Putamen (tissue), 1 donor: ENCODE measurements at places on chromosomes 7 and 10.
A peak's percentile ranks its signal among the peaks of the same experiment; 100 is the strongest.

- no peak for DNase-seq
Measured at GRCh38 chr10:133616371-133617130, 10.0 kb downstream of the FRG2B start.

DNA sequence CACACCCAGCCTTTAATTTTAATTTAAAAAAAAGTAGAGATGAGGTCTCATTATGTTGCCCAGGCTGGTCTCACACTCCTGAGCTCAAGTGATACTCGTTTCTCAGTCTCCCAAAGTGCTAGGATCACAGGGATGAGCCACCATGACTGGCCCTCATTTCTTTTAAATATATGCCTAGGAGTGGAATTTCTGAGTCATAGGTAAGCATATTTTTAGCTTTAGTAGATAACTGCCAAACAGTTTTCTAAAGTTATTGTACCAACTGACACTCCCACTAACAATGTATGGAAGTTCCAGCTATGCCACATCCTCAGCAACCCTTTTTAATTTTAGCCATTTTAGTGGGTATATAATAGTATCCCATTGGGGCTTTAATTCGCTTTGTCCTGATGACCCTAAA, 13.8 kb upstream of the PPIF start:
- no peak for DNase-seq

- DNase-seq = no peak
Measured at GRCh38 chr7:142477079-142477651, 219.3 kb upstream of the PRSS58 start.

- no peak for DNase-seq
Measured at GRCh38 chr10:4442296-4442695, 383.7 kb upstream of the AKR1E2 start.

DNA sequence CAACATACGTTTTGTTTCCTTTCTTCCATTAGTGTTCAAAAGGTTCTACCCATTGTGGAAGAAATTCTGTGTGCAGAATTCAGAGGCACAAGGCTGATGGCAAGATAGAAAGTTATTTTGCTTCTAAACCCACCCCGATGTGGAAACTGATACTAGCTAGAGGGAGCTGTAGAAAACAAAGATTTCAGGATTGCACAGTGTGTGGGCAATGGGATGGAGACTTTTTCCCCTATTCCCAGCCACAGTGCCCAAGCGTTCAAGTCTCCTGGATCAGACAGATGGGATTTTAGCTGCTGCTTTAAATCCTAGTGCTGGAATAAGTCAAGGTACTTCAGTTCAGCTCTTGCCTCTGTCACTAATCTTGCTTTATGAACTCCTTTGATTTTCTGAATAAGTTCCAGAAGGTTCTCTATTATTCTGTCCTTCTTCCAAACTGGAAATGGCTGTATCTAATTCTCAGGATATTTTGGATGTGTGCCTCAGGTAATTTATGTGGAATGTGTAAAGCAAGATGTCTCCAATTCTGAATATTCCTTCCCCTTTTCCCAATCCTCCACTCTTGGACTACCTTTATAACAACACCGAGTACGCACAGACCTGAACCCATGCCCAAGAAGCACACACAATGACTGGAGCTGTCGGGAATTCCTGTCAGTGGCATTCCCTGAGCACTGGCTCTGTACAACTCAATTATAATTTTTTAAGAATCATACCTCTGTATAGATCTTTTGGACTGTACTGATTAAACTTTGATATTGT, 473.0 kb downstream of the PLXDC2 start:
- no peak for DNase-seq

DNA sequence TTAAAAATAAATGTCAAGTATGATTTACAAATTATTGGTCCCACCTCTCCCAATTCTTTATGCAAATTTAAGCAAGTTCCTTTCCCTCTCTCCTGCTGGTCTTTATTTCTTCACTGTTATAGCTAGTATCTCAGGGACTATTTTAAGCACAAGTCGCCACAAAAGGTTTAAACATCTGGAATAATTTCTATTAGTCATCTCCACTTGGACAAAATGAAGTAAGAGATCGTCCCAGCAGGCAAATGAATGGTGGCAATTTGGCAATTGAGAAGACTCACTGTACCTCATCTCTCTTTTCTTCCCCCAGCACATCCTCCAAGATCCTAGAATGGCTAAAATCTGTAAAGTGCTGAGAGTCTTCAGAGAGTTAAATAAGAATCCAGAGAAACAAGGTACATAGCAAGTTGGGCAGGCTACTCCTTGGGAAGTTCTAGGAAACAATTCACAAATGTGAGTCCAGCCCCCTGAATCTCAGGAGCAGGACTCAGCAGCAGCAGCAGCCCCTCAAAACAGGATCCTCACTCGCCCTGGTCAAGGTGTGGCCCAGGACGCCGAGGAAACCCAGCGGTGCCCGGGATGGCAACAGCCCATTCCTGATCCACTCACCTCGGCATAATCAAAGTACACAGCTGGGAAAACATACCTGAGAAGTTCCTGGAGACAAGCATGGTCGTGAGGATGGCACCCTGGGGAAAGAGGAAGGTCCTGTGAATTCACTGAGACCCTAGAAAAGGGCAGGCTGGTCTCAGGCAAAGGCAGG, 30.3 kb upstream of the NDST2 start:
- no peak for DNase-seq

- DNase-seq = no peak
Measured at GRCh38 chr10:100004805-100005510, 4.8 kb downstream of the DNMBP start.

GRCh38 chr7:840001-840600, 7.8 kb downstream of the SUN1 start:
- DNase-seq = no peak

DNA sequence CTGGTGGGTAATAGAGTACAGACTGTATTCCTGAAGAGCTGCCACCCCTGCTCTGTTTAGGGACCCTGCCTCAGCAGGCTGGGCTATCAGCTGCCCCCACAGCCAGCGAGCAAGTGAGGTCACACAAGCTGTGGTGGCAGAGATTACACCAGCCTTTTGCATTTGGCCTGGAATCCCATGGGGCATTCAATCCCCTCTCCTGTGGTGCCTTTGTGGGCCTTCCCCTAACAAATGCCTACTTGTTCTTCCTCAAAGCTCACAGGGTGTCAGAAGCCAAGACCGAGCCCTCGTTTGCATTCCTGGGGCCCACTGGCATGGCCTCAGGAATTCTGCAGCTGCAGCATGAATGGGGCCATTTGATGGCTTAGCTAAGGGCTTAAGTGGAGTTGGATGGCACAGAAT, 212.7 kb upstream of the PHYHIPL start:
- DNase-seq = peak; percentile 100

DNA sequence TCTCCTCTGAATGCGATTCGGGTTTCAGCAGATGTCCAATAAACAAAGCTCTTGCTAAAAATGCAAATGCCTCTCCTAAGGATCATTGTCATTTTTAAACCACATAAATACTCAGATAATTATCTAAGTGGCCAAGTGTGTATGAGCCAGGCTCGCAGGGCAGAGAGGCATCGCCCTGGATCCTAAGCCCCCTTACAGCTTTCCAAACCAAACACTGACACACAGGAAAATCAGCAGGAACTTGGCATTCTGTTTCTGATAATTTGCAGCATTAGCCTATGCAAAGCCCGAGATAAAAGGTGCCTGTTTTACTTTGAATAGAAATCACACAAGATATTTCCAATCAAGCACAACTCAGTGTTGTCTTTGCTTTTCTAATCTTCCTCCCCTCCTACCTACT, 134.4 kb downstream of the ABCA13 start:
- no peak for DNase-seq

DNA sequence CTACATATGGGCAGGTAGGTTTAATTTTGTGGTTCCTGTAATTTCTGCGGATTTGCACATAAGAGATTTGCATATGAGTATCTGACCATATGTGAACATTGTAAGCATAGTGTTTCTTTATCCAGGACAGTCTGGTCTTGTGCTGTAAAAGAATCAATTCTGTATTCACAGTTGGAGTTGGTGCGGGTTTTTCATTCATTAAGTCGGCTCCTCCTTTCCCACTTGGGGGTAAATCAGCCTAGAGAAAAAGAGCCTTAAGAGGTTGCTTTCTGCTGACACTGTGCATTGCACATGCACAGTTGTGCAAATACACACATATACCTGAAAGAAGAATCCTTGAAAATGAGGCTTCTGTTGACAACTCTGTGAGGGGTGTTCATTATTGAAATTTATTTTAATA, 6.1 kb upstream of the CYP26C1 start:
- DNase-seq = no peak

- no peak for DNase-seq
Measured at GRCh38 chr10:43427166-43427825, 9.6 kb upstream of the ZNF487 start.

DNA sequence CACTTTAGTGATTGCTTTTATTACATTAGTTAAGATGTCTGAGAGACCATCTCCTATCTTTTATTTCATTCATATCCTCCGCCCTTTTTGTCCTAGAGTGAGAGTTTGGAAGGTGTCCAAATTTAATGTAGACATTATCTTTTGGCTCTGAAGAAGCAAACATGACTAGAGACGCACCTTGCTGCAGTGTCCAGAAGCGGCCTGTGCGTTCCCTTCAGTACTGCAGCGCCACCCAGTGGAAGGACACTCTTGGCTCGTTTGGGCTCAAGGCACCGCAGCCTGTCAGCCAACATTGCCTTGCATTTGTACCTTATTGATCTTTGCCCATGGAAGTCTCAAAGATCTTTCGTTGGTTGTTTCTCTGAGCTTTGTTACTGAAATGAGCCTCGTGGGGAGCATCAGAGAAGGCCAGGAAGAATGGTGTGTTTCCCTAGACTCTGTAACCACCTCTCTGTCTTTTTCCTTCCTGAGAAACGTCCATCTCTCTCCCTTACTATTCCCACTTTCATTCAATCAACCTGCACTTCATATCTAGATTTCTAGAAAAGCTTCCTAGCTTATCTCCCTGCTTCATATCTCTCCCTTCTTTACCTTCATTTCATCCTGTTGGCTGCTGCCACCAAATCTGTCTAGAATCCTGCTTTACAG, 10.4 kb upstream of the CLCN1 start:
- no peak for DNase-seq

DNA sequence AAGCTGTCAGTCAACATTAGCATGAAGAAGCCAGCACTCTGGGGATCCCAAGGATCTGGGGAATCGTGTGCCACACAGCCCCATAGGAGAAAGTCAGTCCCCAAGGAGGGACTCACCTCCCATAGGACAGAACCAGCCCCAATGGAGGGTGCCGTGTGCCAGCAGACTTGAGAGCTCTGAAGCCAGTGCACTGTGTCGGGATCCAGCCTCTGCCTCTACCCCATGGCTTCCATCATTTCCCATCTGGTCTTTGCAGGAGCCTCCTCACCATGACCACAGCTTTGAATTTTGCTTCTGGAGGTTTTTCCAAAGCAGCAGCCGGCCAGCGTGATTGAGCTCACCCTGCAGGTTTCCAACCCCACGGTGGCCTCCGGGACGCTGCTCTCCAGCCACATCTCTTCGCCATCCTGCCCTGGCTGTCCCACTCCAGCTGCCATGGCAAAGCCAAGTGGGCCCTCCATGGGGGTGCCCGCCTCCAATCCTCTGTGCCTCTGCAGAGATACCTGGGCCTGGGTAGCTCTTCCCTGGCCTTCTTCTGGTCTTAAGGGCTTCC, 171.8 kb upstream of the SHH start:
- DNase-seq = no peak

- DNase-seq = no peak
Measured at GRCh38 chr7:81460250-81461045, 309.4 kb downstream of the HGF start.

DNA sequence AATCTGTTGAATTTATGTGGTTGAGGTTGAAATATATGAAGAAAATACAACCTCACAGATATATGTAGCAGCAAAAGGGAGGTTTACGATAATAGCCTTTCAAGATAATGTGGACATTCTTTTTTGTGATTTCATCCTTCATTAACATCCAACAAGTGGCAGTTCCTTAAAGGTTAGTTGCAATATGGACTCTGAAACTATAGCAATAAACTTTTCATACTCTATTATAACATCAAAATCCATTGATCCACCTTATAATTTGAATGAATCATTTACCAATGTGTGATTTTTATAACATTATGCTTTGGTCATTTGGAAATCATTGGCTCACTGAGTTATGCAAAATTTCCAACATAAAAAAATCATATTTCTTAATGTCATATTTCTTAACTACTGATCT, 200.8 kb upstream of the CSTF2T start:
- DNase-seq = no peak

DNA sequence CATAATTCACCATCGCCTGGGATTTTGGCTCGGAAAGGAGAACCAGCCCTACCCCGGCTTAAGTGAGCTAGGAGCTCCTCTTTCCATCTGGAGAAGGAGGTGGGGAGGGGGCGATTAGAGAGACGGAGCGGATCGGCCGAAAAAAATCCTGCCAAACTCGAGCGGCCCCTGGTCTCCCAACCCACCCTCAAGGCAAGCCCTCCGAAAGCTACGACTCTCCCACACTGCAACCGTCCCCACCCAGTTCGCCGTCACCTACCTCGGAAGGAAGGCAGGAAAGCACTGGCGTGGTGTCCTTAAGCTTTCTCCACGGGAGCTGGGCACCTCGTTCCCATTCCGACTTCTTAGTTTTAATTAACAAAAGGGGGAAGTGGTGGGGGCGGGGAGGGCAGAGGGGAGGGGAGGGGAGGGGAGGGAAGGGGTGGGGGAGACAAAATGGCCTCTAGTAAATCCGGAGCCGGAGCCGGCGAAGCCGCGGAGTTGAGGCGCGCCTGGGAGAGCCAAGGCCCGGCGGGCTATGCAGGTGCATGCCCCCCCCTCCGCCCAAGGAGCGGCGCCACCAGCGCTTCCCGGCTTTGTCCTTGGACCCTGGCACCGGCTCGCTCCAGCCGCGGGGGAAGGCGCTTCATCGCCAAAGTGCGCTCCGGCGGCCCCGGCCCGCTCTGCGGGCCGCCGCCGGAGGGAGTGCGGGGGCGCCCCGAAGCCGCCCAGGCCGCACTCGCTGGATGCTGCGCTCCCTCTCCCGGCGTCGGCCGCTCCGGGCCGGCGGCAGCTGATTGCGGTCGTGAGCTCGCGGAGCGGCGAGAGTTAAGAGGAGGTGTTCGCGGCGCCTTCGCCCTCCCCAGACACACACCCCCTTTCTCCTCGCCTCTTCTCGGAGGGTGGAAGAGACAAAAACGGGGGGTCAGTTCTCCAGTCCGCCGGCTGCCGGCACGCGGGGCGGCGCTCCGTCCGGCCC, at the start of gene LRRC4:
TSS of gene LRRC4 (minus strand) at position 784 of the 958 bp plus-strand sequence. CDS start 797 bp downstream, outside the sequence.
- DNase-seq = no peak

- DNase-seq = no peak
Measured at GRCh38 chr7:137904833-137905232, 58.1 kb upstream of the DGKI start.

GRCh38 chr7:15675379-15675778, 11.1 kb downstream of the MEOX2 start:
- DNase-seq = no peak

DNA sequence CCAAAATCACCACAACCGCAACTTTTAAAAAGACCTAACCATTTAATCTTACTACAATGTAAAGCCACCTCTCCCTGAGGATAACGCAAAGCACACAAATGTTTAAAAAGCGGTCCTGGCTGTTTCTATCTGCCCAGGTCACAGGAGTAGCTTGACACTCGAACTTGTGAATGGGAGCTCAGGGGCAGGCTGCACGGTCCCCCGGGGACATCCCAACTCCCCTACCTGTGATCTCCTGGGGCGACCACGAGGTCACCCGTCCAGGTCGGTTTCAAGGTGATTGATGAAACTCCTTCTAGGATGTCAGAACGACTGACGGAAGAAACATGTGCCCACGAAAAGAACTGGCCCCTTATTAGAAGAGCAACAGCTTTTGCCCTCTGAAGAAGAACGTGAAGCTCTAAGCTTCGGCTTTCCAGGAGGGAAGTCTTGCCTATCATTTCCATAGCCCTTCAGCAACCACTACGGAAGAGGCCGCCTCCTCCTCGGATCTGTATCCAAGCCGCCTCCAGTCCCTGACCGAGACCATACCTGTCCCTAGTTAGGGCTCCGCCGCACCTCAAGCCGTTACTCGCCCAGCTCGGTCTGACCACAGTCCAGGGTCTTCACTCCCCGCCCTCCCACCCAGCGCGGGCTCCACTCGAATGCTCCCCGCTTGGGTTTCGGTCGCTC, 459 bp downstream of the CYCS start:
- peak; percentile 38 for DNase-seq
